IMR-90 (cell line): ENCODE measurements at places on chromosomes 2 and 18. TPM values are rescaled to one million over a fixed set of nuclear protein-coding genes. Genes with fewer than 3 reads are reported as not detected.

DNA sequence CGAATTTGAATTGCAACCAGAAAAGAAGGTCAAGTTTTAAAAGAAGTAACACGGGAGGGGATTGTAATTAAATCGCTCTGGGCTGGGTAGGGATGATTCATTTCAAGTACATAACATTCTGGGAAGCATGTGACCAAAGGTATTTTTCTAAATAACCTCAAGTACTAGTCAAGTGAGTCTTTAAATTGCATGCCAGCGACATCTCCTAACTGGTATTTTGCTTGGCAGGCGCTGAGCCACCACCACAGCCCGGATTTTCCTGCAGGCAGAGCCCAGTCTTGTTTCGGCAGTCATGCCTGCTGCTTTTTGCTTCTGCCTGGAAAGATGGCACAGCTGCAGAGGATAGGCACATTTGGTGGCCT, 33.7 kb upstream of the NPAS2 start:
- peak; percentile 82 for DNase-seq
- H3K4me3 ChIP-seq, result no peak overlapping the region
- H3K27me3 ChIP-seq, result no peaks in the 10 kb centered on the region
- H3K27ac ChIP-seq, result no peak overlapping the region
- no peaks in the 10 kb centered on the region for H3K36me3 ChIP-seq
- peaks cover 13% of the 10 kb centered on the region for H3K4me1 ChIP-seq

- no peak overlapping the region for H3K27ac ChIP-seq
- no peak overlapping the region for H3K4me3 ChIP-seq
Measured at GRCh38 chr2:71715241-71715750, 261.9 kb downstream of the DYSF start.

Gene G6PC2
- total RNA-seq, result not detected in 2 replicates

DNA sequence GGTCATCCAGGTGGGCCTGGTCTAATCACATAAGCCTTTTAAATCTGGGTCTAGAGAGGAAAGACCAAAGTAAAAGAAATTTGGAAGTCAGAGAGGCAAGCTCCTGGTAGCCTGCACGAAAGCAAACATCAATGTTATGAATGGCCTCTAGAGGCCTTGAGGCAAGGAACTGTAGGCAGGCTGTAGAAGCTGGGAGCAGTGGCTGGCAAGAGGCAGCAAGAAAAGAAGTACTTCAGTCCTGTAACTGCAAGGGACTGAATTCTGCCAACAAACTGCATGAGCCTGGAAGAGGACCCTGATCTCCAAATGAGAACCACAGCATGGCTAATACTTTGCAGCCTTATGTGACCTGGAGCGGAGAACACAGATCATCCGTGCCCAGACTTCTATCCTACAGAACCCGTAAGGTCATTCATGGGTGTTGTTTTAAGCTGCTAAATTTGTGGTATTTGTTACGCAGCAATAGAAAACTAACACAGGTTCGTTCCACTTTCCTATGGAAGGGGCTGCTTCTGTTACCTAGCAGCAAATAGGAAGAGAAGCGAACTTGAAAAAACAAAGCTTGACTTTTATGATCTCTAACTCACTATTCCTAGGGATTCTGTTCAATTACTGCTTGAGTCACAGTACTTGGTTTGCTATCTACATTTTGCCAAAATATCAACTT, 1.2 kb downstream of the IMMT start:
- peak overlapping the region; percentile 84; the same call in 1 of the 2 replicates for H3K4me3 ChIP-seq
- peaks cover 4% of the 10 kb centered on the region; the same call in 1 of the 2 replicates for H3K36me3 ChIP-seq
- no peaks in the 10 kb centered on the region for H3K27me3 ChIP-seq
- no peak for DNase-seq
- H3K27ac ChIP-seq, result no peak overlapping the region; the same call in 1 of the 2 replicates

- H3K4me3 ChIP-seq, result no peak overlapping the region
- H3K36me3 ChIP-seq, result no peaks in the 10 kb centered on the region
- H3K27me3 ChIP-seq, result no peaks in the 10 kb centered on the region
Measured at GRCh38 chr2:9548506-9548905, 7.1 kb downstream of the ADAM17 start.

Gene CFAP221
- total RNA-seq, result not detected in 2 replicates

DNA sequence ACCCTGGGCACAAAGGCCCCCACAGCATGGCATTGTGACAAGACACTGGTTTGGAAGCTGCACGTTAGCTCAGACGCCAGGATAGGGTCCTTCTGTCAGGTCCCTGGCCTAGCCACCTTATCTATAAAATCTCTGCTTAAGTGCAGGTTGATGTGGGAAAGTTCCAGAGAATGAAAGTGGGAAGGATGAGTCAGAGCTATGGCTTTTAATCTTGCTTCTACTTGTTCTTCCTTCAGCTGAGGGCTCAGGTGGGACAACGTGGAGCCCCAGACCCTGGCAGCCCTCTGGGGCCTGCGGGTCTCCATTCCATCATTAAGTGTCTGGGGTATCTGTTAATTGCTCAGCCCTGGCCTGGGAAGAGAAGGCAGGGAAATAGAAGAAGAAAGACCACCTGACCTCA, 64.5 kb downstream of the CELF4 start:
- no peak overlapping the region for H3K27ac ChIP-seq
- no peak for DNase-seq
- no peaks in the 10 kb centered on the region for H3K4me1 ChIP-seq
- peaks cover 4% of the 10 kb centered on the region; the same call in 1 of the 2 replicates for H3K27me3 ChIP-seq

- no peaks in the 10 kb centered on the region for H3K27me3 ChIP-seq
- no peak overlapping the region for H3K4me3 ChIP-seq
- H3K27ac ChIP-seq, result no peak overlapping the region
- peaks cover 30% of the 10 kb centered on the region for H3K36me3 ChIP-seq
- peak; percentile 50 for DNase-seq
Measured at GRCh38 chr2:189466656-189467055, 25.4 kb downstream of the WDR75 start.

DNA sequence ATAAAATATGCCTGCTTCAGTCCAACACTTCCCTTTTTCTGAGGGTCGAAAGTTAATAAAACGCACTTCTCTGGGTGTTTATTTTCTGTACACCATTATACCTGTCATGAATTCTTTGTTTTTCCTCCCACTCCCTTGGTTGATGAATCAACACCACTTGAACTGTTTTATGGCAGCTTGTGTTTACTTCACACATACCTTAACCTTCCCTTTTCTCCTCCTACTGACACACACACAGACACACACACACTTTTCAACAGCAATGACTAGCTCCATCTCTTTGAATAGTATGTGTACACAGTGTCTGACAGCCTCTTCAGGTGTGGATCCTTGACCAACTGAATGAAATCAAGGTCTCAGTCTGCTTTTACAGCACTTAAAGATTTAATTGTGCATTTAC, 91.3 kb downstream of the SATB2 start:
- no peak overlapping the region for H3K27ac ChIP-seq
- H3K27me3 ChIP-seq, result no peaks in the 10 kb centered on the region
- peak; percentile 39 for DNase-seq
- H3K4me1 ChIP-seq, result peaks cover 3% of the 10 kb centered on the region; the same call in 1 of the 2 replicates

DNA sequence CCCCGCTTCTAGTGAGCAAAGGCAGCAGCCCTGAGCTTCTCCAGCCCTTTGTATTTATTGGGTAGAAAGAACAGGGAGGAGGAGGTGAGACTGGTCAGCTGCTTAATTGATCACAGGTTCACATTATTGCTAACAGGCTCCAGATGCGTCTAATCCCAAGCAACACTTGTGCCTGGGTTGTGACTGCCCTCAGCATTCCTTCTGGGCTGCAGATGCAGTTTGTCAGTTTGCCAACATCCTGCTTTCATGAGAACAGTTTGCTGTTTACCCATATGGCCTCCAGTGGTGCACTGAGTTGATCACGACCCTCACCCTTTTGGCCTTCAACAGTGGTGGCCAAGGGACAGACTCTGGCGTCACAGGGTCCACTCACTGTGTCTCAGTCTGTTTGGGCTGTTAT, 159.5 kb upstream of the ZNF516 start:
- H3K27me3 ChIP-seq, result peaks cover 45% of the 10 kb centered on the region
- H3K4me1 ChIP-seq, result no peaks in the 10 kb centered on the region
- DNase-seq, result no peak

DNA sequence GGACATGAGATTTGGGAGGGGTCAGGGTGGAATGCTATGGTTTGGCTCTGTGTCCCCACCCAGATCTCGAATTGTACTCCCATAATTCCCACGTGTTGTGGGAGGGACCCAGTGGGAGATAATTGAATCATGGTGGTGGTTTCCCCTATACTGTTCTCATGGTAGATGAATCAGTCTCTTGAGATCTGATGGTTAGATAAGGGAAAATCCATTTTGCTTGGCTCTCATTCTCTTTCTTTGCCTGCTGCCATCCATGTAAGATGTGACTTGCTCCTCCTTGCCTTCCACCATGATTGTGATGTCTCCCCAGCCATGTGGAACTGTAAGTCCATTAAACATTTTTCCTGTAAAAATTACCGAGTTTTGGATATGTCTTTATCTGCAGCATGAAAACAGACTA, 80.9 kb upstream of the GALNT5 start:
- no peak overlapping the region for H3K27ac ChIP-seq
- no peaks in the 10 kb centered on the region for H3K27me3 ChIP-seq
- no peak overlapping the region for H3K4me3 ChIP-seq
- no peaks in the 10 kb centered on the region for H3K36me3 ChIP-seq
- peaks cover 9% of the 10 kb centered on the region for H3K4me1 ChIP-seq

Gene COPS8
- total RNA-seq, result 47.0 and 61.4 TPM in 2 replicates

- H3K4me3 ChIP-seq, result no peak overlapping the region
- no peaks in the 10 kb centered on the region for H3K4me1 ChIP-seq
- no peak for DNase-seq
- no peaks in the 10 kb centered on the region for H3K36me3 ChIP-seq
Measured at GRCh38 chr2:91974401-91975129, 2896.7 kb upstream of the TEKT4 start.

- H3K4me1 ChIP-seq, result no peaks in the 10 kb centered on the region
- DNase-seq, result no peak
- H3K27me3 ChIP-seq, result no peaks in the 10 kb centered on the region
- no peak overlapping the region for H3K27ac ChIP-seq
Measured at GRCh38 chr2:57759131-57759530, 287.5 kb upstream of the VRK2 start.

- no peaks in the 10 kb centered on the region for H3K4me1 ChIP-seq
- H3K36me3 ChIP-seq, result no peaks in the 10 kb centered on the region
- no peak overlapping the region for H3K27ac ChIP-seq
- no peak overlapping the region for H3K4me3 ChIP-seq
- DNase-seq, result peak; percentile 6
- no peaks in the 10 kb centered on the region for H3K27me3 ChIP-seq
Measured at GRCh38 chr18:43563780-43564179, 286.5 kb upstream of the SYT4 start.

DNA sequence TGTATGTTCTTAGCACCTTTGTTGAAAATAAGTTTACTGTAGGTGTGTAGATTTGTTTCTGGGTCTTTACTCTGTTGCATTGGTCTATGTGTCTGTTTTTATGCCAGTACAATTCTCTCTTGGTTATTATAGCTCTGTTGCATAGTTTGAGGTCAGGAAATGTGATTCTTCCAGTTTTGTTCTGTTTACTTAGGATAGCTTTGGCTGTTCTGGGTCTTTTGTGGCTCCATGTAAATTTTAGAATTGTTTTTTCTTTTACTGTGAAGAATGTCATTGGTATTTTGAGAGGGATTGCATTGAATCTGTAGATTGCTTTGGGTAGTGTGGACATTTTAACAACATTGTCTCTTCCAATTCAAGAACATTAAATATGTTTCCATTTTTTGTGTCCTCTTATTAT, 69.1 kb downstream of the ANKRD62 start:
- no peak overlapping the region for H3K27ac ChIP-seq
- H3K4me3 ChIP-seq, result no peak overlapping the region
- peaks cover 3% of the 10 kb centered on the region; the same call in 1 of the 2 replicates for H3K27me3 ChIP-seq
- H3K36me3 ChIP-seq, result no peaks in the 10 kb centered on the region
- DNase-seq, result no peak

- H3K4me1 ChIP-seq, result peaks cover 10% of the 10 kb centered on the region
- no peaks in the 10 kb centered on the region for H3K27me3 ChIP-seq
- H3K36me3 ChIP-seq, result no peaks in the 10 kb centered on the region
Measured at GRCh38 chr2:68911246-68911645, 40.0 kb upstream of the BMP10 start.

GRCh38 chr18:26086959-26087358, 3.5 kb downstream of the SS18 start:
- no peak overlapping the region for H3K27ac ChIP-seq
- H3K4me1 ChIP-seq, result no peaks in the 10 kb centered on the region; the same call in 1 of the 2 replicates
- H3K4me3 ChIP-seq, result no peak overlapping the region
- DNase-seq, result no peak
- peaks cover 9% of the 10 kb centered on the region for H3K36me3 ChIP-seq
- H3K27me3 ChIP-seq, result no peaks in the 10 kb centered on the region

DNA sequence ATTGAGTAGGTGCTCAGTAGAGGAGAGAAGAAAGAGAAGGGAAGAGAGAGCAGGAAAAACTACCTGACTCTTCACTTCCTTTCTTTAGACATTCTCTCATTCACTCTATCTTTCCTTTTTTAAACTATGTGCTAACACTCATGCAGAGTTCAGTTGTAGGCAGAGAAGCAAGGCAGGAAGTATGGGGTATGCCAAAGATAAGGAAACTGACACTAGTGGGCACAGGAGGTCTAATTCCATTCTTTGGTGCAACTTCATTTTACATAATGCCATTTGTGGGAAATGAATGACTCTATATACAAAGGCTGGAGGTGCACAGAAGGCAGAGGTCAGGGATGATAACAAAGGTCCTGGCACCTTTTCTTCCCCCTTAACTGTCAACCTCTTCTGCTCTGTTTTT, 35.1 kb upstream of the ACVR1 start:
- DNase-seq, result no peak
- H3K27ac ChIP-seq, result no peak overlapping the region
- no peaks in the 10 kb centered on the region for H3K36me3 ChIP-seq

DNA sequence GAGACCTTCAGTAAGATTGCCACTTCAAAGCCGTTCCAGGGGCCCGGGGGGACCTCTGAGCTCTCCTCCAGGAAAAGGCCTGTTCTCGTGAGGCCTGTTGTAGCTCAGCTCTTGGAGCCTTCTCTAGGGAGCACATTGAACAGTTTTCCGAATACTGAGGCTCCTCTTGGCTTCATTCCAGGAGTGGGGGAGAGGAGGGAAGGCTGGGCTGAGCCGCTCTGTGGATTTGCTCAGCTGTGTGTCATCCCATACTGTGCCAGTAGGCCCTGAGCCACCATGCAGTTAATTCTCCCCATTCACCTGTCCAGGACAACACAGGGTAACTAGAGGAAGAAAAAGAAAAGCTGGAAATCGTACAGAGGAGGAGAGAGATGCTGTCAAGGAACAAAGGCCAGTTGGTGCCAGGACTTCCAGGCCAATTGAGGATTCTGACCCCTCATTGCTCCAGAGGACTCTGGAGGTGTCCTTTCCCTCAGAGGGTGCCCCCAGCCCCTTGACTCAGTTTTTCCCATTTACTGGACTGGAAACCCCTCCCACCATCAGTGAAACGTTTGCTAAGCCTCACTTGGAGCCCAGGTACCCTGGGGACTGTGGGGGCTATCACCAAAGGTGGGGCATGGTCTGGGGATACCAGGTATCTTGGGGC, 41.4 kb downstream of the HS1BP3 start:
- H3K27me3 ChIP-seq, result no peaks in the 10 kb centered on the region
- peak; percentile 67 for DNase-seq
- H3K4me1 ChIP-seq, result peaks cover 18% of the 10 kb centered on the region
- no peak overlapping the region for H3K27ac ChIP-seq

Gene COX7A2L
- total RNA-seq, result 123 and 192 TPM in 2 replicates

DNA sequence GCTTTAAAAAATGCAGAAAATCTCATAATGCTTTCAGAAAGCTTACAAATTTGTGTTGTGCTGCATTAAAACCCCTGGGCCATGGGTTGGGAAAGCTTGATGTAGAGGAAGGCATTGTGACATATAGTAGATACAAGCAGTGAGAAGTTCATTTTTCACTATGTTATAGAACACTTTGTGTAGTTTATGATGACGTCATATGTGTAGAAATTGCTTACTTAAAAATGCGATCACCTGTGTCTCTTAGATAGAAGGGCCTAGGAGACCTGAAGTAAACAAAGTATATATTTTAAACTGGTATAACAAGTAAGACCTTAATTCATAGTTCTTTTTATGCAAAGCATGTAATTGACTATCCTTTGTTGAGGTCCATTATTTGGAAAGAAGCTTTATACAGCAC, 393.5 kb downstream of the ARHGAP15 start:
- no peak for DNase-seq
- H3K4me3 ChIP-seq, result no peak overlapping the region
